ENCODE measurements at places on chromosomes 4 and X.

DNA sequence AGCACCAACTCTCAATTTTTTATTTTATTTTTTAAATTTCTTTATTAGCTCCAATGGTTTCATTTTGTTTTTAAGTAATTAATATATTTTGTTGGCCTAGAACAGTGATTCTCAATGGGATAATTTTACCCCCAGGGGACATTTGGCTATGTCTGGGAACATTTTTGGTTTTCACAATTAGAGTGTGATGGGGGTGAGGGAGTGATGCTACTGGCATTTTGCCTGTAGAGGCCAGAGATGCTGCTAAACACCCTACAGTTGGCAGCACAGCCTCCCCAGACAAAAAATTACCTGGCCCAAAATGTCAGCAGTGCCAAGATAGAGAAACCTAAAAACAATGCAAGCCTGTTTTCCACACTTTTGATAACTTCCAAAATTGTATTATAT, 64.6 kb downstream of the HHIP start:
- no peak for DNase-seq

DNA sequence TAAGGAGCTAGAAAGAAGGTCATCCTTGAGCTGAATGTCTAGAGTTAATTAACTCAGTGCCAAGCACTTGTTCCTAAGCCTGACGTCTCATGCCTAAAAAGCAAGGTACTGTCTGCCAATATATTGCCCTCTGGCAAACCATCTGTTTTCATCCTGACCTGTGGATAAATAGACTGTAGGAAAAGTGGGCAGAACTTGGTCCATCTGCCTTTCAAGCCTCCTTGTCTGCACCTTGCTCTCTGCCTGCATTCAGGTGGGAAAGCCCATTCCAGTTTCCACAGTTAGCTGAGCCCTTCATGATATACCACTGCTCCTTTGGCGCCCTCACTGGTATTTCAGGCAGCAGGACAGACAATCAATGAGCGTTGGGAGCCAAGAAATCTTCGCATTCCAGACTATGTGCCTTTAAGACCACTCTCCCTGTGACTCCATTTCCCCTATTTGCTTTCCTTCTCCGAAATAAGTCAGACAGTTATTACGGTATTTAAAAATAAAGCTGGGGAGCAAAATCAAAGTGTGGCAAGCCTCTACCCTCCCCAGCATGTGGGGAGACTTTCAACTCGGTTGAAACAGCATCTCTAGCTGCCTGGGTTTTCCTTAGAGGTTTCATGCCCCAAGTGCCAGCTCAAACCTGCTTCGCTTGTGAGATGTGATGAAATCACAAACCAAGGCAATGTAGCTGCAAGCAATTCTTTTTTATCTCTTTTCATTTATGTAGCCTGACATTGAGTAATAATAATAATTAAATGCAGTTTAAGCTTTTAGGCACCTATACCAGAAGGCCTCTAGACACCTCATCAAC, 2.5 kb upstream of the CCDC149 start:
- DNase-seq: no peak

GRCh38 chrX:121579016-121579760, 531.8 kb downstream of the GLUD2 start:
- DNase-seq: peak; percentile 1

- no peak for DNase-seq
These were observed 236.5 kb downstream of the PARM1 start for GRCh38 chr4:75169427-75169826.

- no peak for DNase-seq
These were observed 184.2 kb upstream of the RBPJ start for GRCh38 chr4:26136615-26137014.

DNA sequence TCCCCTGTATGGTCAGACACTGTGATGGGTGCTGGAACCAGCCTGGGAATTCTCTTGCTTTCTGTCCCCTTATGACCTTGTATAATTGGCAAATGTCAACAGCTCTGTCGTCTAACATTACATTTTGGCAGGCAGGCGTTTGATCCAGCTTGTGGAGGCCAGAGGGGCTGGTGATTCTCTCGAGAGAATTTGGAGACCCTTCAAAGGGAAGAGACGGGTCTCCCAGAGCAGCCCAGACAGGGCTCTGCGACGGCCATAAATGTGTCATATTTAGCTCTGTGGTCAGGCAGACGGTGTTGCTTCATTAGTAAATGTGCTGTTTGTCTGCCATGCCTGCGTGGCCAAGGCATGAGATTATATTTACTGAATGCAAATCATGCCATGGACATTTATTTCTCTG, 68.7 kb downstream of the SORCS2 start:
- no peak for DNase-seq

GRCh38 chrX:31228909-31229308, 157.1 kb upstream of the FTHL17 start:
- DNase-seq: no peak

- no peak for DNase-seq
These were observed 330.4 kb downstream of the GBA3 start for GRCh38 chr4:23023121-23023520.

- DNase-seq: no peak
These were observed 136.6 kb downstream of the ARSF start for GRCh38 chrX:3177851-3178250.

- no peak for DNase-seq
These were observed 31.8 kb upstream of the CENPU start for GRCh38 chr4:184765473-184766340.

- DNase-seq: no peak
These were observed 47.8 kb downstream of the COMMD8 start for GRCh38 chr4:47415719-47416118.

- no peak for DNase-seq
These were observed 15.0 kb downstream of the BCLAF3 start for GRCh38 chrX:19975845-19976244.

DNA sequence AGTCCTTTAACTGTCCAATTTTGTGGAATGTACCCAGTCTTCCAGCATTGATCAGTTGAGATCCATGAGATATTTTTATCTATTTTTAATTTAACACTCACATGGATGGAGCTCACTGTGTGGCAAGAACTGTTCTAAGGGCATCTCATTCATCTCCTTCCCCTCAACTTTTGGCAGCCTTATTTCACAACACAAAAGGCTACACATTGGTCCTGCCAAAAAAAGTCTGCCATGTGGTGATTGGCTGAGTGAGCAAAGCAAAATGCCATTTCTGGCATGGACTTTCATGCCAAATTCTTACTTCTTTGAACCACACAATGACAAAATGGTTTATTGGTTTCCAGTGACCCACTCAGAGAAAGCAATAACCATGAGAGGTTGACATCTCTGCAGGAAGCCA, 171.6 kb upstream of the MAP3K15 start:
- DNase-seq: no peak

GRCh38 chr4:74013264-74013663, 14.8 kb upstream of the CXCL5 start:
- no peak for DNase-seq

DNA sequence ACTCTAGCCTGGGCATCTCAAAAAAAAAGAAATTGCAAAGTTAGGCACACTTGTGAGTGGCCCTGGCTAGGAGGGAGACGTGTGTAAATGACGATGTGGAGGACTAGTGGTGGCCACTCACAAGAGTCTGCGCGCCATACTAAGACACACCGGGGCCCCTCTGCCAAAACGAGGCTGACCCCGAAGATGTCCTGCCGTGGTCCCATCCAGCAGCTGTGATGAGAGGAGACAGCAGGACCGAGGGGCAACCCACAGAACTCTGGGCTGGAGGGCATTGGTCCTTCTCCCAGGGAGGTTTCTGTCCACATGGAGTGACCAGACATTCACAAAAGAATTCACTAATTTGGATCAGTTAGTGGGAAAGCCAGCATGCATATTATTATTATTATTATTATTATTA, 47.4 kb downstream of the NOP14 start:
- DNase-seq: no peak

DNA sequence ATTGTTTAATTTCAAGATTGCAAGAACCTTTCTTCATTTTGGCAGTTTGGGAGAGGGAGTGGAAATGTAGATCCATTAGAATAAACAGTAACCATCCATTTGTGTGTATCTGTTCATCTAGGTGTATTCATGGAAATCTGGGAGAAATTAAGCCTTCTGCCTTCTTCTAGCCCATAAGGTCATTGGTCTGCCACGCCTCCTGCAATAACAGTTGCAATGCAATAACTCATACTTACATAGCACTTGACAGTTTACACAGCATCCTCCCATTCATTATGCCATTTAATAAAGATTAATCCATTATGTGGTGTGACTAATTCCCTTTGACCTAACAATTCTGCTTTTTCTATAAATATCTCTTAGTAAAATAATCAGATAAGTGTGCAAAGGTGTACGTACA, 42.6 kb downstream of the SHROOM4 start:
- DNase-seq: no peak

- no peak for DNase-seq
These were observed 112.3 kb upstream of the BCOR start for GRCh38 chrX:40209951-40210617.

DNA sequence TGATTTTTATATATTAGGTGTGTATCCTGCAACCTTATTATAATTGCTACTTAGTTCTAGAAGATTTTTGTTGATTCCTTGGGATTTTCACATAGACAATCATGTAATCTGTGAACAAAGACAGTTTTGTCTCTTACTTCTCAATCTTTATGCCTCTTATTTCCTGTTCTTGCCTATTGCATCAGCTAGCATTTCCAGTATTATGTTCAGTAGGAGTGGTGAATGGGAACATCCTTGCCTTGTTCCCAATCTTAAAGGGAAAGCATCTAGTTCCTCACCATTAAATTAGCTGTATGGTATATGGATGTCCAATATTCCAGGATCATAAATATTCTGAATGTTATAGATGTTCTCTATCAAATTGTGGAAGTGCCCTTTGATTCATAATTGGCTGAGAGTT, 41.8 kb downstream of the AWAT2 start:
- DNase-seq: no peak

DNA sequence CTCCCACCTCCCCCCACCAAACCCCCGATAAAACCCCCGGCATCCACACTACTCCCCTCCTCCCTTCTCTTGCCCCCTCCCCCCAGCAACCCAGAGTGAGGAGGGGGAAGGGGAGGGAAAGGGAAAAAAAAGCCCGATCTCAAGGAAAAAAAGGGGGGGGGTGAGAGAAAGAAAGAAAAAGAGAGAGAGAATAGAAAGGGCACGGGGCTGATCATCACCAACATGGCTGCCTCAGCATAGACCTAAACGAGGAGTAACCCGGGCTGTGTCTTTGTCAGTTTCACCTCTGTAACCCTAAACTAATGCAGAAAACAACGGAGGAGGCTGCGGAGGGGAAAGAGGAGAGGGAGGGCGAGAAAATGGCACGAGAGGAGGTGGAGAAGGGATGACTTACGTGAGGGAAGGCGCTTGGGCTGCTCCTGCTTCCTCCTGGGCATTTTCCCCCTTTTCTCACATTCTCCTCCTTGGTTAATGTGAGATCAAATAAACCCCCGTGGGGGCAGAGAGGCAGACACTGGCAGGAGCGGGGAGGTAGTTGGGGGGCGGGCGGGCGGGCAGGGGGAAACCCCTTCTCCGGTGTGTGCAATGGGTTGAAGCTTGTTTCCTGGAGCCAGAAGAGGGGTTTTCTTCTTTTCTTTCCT, 532 bp downstream of the ZNF827 start:
- no peak for DNase-seq

GRCh38 chr4:115310641-115311040, 197.2 kb upstream of the NDST4 start:
- DNase-seq: no peak

- DNase-seq: no peak
These were observed 59.4 kb downstream of the TMPRSS11F start for GRCh38 chr4:68070302-68070701.
